ENCODE measurements at places on chromosomes 1 and 21.

DNA sequence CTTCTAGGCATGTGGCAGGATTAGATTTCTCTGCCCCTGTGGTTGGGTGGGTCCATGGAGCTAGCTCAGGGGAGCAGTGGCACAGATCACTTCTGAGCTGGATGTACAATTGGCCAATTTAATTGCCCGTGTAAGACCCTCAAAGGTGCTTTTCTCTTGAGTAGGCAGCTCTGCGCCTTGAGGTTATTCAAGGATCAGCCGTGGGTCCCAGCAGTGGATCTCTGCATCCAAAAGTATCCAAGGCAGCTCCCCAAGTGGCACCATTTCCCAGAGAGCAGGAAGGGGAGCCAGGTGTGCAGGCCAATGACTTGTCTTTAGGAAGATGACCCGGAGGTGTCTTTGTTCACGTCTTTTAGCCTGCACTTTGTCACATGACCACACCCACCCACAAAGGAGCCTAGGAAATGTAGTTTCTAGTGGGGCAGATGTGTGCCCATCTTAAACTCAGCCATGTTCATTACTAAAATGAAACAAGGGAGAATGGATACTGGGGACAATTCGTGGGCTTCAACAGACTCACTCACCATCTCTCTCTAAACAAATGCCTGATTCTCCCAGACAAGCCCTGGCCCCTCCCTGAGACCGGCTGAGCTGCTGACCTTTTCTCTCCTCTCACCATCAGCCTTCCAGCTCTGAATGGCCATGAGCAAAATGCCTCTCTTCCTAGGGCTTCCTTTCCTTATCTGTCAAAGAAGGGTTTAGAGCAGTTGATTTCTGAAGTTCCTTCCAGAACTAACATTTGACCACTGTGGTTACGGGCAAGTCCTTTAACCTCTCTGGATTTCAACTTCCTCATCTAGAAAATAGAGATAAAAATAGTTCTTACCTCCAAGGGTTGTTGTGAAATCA lies 41.4 kb upstream of the TENT5C start:
- no peak for DNase-seq

- no peak for DNase-seq
Measured at GRCh38 chr21:18228060-18228739, 16.4 kb upstream of the CHODL start.

GRCh38 chr1:152960452-152961044 lies 9.9 kb upstream of the SPRR4 start:
- DNase-seq = no peak

DNA sequence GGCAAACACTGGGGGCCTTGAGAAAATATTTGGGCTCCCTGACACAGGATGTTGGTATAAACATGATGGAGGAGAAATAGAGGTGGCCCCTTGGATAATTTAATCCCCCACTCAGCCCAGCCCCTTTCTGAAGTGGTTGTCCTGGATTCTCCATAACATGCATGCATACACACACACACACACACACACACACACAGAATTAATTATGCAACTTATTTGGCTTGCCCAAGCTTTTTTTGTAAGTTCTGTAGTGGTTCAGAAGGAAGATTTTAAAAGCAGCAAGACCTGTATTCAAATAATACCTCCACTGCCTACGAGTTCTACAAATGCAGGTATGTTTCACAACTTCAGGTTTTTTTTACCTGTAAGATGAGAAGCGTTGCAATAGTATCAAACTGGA lies 15.0 kb downstream of the ATF3 start:
- no peak for DNase-seq

DNA sequence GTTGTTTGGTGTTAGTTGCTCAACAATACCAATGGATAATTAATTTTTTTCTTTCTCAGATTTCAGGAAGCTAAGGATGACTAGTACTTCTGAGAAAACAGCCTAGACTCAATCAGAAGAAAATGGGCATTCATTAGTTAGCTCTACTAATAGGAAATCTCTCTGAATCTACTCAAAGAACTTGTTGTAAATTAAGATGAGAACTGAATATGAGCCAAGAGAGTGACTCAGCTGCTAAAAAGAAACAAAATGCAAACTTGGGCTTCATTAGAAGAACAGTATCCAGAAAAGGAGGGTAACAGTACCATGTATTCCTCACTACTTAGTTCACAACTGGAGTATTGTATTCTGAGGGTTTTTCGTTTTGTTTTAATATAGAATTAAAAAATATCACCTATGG lies 12.5 kb downstream of the FOXJ3 start:
- no peak for DNase-seq

GRCh38 chr1:155011004-155011416 lies 8.4 kb downstream of the ZBTB7B start:
- DNase-seq = no peak

All from sigmoid colon (tissue), 7 donors.